Ecto neural progenitor cell (in vitro differentiated cells): ENCODE measurements at places on chromosomes 12 and 14.
A peak's percentile ranks its signal among the peaks of the same experiment; 100 is the strongest.

- no peak for DNase-seq
Observed at GRCh38 chr14:93047661-93048060, 68.1 kb downstream of the ITPK1 start.

GRCh38 chr12:127928615-127929571 is 338.1 kb upstream of the TMEM132C start:
- DNase-seq: no peak

GRCh38 chr12:1544996-1545700 is 49.2 kb downstream of the FBXL14 start:
- DNase-seq: no peak

- DNase-seq: no peak
Observed at GRCh38 chr14:63611078-63611477, 30.6 kb downstream of the WDR89 start.

DNA sequence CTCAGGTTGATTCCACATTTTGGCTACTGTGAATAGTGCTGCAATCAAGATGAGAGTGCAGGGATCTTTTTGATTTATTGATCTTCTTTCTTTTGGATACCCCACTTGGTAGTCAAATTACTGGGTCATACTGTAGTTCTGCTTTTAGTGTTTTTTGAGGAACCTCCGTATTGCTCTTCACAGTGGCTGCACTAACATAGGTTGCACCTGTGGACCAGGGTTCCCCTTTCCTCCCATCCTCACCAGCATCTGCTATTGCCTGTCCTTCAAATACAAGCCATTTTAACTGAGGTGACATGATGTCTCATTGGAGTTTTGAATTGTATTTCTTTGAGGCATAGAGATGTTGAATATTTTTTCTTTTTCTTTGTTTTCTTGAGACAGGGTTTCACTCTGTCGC is 152.5 kb upstream of the TMEM132C start:
- peak; percentile 11 for DNase-seq

- no peak for DNase-seq
Observed at GRCh38 chr14:61477712-61478462, 156.5 kb downstream of the PRKCH start.

- no peak for DNase-seq
Observed at GRCh38 chr12:93336291-93336741, 41.4 kb upstream of the NUDT4 start.

- no peak for DNase-seq
Observed at GRCh38 chr14:54652188-54652587, 85.3 kb downstream of the SAMD4A start.

DNA sequence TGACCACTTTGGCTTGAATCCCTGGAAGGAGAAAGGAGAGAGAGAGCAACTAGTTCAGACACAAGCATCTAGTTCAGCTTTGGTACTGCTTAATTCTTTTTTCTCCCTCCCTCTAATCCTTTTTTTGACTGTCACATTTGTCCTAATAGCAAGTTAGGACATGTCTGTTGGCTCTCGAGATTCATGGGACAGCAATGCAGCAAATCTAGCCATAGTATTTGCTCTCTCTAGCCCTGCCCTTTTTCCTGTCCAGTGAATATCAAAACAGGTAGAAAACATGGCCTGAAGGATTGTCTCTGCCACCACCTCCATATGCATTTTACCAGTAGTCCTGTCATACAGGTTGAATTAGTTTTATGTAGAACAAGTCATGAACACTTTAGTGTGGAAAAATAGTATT is 116.4 kb downstream of the PTPRB start:
- no peak for DNase-seq

GRCh38 chr12:57617942-57618341 is 6.7 kb downstream of the ARHGEF25 start:
- DNase-seq: no peak

GRCh38 chr12:3236345-3237187 is 159.4 kb downstream of the TSPAN9 start:
- DNase-seq: no peak

GRCh38 chr12:118685983-118686607 is 295.2 kb upstream of the SRRM4 start:
- no peak for DNase-seq

DNA sequence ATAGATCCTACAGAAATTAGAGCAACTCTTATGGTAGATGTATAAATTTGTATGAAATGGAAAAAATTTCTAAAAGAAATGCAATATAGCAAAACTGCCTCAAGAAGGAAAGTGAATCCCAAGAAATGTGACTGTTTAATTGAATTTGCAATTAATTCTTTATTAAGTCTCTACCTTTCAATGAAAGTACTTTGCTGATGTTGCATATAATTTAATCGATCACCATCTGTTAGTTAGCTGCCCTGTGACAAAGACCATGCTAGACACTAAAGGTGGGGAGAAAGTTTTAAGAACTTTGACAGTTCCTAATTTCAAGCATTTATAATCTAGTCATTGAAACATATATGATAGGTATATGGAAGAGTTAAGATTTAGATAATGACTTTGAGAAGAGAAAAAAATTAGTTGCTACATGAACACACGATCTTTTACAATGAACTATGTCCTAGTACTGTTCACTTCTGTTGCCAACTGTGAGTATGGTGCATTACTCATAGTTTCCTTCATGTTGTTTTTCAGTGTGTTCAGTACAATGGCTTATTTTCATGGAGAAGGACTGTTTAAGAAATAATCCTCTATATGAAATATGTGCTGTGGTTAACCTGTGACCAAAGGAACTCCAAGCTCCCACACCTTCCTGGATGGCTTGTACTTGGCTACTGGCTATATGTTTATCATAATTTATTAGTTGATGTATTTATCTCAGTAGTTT is 128.4 kb downstream of the METTL25 start:
- no peak for DNase-seq

- DNase-seq: no peak
Observed at GRCh38 chr14:39241637-39242036, 7.9 kb downstream of the MIA2 start.

DNA sequence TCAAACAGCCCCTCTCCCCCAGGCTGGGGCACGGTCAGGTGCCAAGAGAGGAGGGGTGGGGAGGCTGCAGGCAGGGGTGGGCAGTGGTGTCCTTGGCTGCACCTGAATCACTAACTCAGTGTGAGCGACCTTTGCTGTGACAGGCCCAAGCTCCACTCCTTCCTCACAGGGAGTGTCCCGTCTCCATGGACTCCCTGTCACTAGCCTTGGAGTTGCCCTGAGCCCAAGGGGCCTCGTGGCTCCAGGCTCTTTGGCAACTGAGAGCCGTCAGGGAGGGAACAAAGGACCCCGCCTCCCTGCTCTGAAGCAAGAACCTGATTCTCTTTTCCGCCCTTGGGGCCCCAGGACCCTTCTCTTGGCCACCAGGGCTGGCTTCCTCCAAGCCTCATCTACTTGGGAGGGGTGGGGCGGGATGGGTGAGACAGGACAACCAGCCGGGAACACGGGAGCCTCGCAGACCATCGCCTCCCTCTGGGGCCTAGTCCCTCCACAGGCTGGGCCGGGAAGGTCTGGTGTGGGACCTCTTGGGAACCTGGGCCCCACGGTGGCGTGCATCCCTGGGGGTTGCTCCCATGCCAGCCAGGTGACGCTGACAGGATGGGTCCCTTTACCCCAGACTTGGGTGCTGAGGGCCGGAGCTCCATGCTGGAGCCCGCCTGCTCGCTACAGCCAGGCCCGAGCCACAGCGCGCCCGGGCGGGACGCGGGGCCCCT is 935 bp upstream of the ADSS1 start:
- peak; percentile 64 for DNase-seq

DNA sequence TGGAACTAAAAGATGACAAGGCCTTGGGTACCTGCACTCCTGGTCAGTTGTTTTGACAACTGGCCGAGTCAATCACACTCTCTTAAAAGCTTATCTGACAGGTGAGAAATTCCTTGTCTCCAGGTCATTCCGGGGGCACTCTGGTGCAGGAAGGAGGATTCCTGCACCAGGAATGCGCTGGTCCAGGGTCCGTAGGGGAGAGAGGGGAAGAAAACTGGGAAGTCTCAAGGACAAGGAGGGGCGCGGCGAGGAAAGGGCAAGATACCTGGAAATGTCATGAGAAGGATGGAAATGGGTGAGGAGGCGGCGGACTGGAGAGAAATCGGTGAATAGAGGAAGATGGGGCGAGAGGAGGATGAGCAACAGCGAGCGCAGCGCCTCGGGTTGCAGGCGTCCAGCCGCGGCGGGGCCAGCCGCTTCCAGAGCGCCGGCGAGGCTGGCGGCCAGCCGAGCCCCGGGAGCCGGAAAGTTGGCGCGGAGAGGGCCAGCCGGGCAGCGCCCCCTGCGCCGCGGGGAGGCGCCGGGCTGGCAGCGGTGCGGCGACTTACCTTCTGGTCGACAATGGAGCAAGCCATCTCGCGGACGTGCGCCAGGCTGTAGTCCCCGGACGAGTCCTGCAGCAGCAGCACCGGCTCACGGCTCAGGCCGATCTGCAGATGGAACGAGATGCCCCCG is 809 bp downstream of the PRKD1 start:
- DNase-seq: peak; percentile 73

DNA sequence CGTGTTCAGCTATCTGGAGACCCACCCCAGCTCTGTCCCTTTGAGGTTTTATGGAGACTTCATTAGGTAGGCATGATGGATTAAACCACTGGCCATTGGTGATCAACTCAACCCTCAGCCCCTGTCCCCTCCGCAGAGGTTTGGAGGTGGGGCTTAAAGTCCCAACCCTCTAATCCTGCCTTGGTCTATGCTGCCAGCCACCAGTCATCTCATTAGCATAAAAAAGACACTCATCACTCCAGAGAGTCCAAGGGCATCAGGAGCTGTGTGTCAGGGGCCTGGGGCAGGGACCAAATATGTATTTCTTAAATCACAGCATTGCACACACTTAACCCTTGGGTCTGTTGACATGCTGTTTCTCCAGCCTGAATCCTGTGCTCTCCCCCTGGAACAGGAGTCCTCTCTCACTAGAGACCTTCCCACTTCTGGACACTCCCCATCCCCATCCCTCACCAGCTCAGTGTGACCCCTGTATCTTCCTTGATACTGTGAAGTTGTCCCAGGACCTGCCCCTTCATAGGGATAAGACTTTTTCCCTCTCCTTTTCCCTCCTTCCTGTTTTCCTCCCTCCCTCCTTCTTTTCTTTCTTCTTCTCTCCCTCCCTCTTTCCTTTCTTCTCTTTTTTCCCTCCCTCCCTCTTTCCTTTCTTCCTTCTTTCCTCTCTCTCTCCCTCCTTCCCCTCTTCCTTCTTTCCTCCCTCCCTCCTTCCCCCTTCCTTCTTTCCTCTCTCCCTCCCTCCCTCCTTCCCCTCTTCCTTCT is 54.7 kb upstream of the CLMN start:
- DNase-seq: no peak

DNA sequence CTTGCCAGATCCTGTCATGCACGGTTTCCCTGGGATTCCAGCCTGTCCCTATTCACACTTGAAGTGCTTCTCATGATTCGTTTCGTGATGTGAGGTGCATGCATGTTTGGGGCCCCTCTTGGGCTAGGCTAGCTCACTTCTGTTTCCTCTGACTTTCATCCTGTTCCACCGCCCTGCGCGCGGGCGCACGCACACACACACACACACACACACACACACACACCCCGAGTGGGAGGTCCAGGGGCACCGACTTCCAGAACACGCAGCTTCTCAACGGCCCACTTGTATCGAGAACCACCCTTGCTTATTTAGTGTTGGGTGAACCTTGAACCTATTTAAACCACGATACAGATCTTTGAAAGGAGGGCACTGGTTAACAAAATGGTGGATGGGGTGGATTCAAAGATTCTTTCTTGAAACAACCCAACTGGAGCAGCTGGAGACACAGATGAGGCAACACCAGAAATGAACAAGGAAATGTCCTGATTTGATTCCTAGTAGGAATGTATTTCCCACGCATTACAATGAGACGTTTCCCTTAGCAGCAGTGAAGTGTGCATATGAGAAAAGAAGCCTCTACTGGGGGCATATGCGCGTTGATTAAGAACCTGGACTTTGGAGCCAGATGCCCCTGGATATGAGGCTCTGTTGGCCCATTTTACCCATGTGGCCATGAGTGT is 16.3 kb downstream of the ELK3 start:
- DNase-seq: no peak

- DNase-seq: no peak
Observed at GRCh38 chr12:105724641-105725040, 394.1 kb downstream of the C12orf75 start.

DNA sequence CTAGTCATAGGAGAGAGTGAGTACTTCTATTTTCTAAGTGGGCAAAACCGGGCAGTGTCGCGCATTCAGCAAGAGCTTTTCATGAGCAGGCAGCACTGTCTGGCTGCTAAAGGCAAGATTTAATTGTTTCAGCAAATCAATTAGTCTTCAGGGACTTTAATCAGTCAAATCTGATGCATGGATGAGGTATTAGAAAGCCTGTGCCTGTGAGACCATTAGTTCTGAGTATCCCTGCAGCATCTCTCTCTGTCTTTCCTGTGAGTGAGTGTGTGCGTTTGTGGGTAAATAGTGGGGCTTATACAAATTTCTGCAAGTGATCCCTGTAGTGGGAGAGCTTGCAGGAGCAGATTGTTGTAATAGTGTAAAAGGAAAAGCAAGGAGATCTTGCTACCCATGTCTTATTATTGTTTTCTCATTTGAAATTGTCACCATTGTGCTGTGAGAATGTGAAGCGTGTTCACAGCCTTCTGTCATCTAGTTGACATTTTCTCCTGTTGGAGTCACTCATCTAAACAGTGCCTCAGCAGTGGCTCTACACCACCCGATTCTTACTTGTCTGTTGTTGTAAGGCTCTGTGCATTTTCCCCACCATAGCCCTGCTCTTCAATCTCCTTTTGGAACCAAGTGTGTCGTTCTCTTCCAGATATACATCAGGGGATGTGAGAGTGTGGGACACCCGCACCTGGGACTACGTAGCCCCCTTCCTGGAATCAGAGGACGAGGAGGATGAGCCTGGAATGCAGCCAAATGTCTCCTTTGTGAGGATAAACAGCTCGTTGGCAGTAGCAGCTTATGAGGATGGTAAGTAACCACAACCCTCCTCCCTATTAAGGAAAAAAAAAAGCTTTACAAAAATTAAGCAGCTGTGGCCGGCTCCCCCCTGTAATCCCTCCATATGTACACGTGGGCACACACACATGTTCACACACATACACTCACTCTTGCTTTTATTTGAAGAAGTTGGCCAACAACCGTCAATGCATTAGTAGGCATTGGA is 53.6 kb downstream of the FBXW8 start:
- DNase-seq: no peak

DNA sequence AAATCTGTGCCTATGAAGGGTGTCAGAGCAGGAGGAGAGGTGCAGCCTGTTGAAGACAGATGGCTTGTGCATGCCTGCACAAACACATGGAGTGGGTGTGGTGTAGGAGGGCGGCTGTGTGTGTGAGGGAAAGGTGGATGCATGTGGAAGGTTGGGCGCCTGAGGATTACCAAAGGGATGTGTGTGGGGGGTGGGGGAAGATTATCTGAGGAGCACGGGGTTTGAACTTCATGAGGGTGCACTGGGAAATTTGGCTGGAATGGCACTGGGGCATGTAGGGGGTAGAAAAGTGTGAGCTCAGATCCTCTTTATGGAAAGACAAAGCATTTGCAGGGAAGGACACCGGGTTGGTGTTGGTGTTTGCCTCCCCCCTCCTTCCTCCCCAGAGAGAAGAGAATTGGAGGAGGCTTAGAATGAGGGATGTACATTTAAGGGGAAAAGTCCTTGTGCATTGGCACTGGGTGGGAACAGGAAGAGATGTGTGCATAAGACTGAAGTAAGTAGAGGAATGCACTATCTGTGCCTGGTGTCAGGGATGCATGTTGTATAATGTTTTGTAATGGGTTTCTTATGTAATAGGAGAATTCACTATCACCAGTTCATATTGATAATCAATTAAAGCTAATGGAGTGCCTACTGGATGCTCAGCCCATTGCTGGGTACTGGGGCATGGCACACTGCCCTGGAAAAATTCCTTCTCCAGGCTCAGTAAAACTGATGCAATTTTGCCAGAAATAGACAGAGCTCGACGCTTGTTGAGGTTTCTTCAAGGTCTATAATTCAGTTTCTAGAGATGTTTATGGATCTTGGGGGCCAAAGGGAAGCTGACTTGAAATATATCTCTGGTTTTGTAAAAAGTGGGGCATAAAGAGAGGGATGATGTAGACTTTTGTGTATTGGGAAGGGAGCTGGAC is 3.0 kb downstream of the NTF3 start:
- no peak for DNase-seq
